ENCODE measurements at places on chromosomes 2 and 18.

DNA sequence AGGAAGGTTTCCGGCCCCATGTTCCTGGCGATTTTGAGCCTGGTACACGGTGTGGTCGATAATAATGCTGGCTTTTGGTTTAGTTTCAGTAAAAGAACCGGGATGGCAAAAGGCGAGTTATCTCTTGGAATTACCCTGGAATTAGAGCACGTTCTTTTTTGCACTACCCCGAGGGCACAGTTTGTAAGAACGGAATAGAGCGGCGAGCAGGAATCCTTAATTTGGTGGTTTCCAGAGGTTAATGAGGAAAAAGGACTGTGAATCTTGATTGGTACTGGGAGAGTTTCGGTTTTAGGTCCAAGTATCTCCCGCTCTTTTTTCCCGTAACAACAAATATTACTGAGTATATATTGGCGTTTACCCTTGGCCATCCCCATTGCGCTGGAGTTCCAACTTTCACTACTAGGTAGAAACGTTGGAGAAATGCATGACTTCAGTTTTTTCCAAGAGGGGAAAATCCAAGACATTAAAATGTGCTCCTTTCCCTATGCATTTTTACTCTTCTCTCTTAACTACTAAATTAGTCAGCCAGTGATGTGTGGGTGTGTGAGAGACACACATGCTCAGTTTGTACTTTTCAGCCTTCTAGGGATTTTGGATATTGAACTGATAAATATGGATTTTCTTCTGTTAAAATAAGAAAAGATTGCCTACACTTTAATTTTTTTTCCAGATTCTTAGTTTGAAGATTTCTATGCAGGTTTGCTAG is 160.8 kb downstream of the AGPS start:
- DNase-seq: no peak

DNA sequence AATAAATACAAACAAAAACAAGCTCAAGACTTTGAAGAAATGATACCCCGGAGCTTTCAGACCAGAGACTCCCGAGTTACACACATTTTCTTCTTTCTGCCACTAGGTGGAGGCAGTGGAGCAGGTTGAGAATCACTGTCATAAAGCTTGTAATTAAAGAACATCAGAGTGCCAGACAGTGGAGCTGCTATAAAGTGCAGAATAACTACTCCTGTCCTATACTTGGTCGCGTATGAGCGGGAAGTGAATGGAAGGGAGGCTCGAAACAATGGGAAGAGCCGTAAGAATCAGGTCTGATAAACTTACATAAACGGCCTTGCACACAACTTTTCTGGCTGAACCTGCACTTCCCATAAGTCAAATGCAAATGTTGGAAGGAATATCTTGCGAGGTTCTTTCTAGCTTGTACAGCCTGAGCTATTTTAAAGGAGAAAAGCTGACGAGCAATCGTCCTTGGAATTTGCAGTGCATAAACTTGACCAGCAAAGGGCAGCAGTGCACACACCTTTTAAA is 189.0 kb downstream of the RPIA start:
- no peak for DNase-seq

DNA sequence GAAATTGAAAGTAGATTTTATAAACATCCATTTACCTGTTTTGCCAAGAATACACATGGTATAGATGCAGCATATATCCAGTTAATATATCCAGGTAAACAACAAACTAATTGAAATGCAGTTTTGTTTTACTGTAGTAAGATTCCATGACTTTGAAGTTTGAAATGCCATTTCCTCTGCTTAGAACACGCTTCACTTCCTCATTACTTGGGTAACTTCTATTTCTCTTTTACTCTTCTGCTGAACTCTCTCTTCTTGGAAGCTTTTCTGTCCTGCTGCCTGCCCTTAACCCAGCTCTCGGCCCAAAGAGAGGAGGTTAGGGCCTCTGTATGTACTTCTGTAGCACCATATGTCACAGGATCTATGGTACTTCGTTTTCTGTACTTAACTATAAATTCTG is 14.1 kb upstream of the IL1RL2 start:
- DNase-seq: no peak

- no peak for DNase-seq
Measured at GRCh38 chr18:35458271-35458670, 39.5 kb downstream of the INO80C start.

DNA sequence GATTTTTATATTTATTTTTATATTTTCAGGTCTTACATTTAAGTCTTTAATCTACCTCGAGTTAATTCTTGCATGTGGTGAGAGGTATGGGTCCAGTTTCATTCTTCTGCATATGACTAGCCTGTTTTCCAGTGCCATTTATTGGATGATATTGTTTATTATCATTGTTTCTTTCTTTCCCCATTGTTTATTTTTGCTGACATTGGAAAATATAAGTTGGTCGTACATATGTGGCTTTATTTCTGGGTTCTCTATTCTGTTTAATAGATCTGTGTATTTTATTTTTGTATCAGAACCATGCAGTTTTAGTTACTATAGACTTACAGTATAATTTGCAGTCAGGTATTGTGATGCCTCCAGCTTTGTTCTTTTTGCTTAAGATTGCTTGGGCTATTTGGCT is 113.4 kb upstream of the VWC2L start:
- no peak for DNase-seq

- no peak for DNase-seq
Measured at GRCh38 chr2:43087413-43087812, 139.0 kb downstream of the ZFP36L2 start.

DNA sequence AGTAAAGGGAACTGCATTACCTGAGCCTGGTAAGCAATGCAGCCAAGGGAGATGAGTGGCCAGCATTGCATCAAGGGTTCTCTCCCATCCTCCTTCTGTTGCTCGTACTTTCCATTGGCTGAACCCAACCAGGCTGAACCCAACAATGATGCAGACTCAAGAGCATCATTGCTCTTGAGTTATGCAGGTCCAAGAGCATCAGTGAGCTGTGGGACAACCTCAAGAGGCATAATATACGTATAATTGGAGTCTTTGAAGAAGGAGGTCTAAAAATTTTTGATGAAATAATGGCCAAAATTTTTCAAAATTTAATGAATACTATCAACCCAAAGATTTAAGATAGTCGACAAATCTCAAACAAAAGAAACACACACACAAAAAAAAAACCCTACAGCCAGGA is 213.0 kb downstream of the RNF152 start:
- DNase-seq: no peak
